ENCODE measurements at places on chromosomes 7 and 10.

GRCh38 chr10:100965820-100966219 lies 3.5 kb upstream of the SEMA4G start:
- peaks cover 27% of the 10 kb centered on the region for H3K36me3 ChIP-seq
- H3K4me3 ChIP-seq: no peak overlapping the region
- DNase-seq: no peak
- H3K4me1 ChIP-seq: peaks cover 15% of the 10 kb centered on the region
- H3K27me3 ChIP-seq: no peaks in the 10 kb centered on the region

DNA sequence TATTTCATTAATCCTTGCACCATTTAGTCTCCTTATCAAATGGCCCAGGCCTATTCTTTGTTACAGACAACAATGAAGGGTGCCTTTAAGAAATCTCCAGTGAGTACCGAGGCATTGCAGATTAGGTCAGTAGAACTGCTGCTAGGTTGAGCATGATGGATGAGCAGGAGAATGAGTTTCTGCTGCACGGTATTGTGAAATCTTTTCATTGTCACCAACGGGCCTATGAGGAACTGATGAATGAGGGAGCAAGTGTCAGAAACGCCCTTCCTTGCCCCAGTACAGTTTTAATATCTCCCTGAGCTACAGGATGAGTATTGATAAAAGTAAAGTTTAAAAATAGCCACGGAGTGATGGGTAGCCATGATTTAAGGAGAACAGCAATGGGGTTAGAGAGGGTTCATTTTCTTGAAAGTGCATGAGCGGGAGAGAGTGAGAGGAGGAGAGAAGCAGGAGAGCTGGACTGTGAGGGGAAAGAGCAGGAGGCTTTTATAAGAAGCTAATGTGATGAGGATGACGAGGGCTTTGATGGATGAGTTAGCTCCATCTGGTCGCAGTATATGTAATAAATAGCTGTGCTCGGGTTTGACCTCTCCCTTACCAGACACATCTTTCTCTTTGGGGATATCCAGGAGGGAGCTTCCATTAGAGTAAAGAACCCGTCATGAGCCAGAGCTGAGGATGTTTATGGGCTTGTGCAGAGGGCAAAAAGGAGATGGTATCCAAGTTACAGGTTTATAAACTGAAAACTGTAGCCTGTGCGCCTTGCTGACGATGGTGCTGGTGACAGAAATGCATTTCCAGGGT lies 526.1 kb downstream of the LRMDA start:
- H3K4me3 ChIP-seq: no peak overlapping the region
- no peak overlapping the region for H3K27ac ChIP-seq
- no peaks in the 10 kb centered on the region for H3K4me1 ChIP-seq
- no peaks in the 10 kb centered on the region for H3K27me3 ChIP-seq
- H3K36me3 ChIP-seq: no peaks in the 10 kb centered on the region

DNA sequence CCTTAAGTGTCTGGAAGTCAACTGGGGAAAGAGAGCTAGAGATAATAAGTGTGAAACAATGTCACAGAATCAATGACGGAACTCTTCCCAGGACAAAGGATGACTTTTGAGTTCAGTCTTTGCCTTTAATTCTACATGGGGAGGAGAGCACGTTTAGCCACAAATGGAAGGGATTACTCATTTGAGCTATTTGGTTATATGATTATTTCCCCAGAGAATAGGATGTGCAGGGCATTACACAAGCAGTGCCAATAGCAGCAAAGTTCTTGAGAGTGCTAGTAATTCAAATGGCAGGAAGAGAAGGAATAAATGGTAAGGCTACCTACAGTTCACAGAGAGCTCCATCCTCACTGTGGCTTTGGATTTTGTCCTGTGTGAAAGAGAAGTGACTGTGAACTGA lies 6.0 kb downstream of the EGFR start:
- no peaks in the 10 kb centered on the region for H3K27me3 ChIP-seq
- H3K4me1 ChIP-seq: peaks cover 77% of the 10 kb centered on the region
- H3K27ac ChIP-seq: peak overlapping the region; percentile 78
- no peaks in the 10 kb centered on the region for H3K36me3 ChIP-seq

GRCh38 chr10:122421742-122422141 lies 32.7 kb upstream of the ARMS2 start:
- peaks cover 24% of the 10 kb centered on the region for H3K4me1 ChIP-seq
- no peaks in the 10 kb centered on the region for H3K36me3 ChIP-seq
- H3K4me3 ChIP-seq: no peak overlapping the region

DNA sequence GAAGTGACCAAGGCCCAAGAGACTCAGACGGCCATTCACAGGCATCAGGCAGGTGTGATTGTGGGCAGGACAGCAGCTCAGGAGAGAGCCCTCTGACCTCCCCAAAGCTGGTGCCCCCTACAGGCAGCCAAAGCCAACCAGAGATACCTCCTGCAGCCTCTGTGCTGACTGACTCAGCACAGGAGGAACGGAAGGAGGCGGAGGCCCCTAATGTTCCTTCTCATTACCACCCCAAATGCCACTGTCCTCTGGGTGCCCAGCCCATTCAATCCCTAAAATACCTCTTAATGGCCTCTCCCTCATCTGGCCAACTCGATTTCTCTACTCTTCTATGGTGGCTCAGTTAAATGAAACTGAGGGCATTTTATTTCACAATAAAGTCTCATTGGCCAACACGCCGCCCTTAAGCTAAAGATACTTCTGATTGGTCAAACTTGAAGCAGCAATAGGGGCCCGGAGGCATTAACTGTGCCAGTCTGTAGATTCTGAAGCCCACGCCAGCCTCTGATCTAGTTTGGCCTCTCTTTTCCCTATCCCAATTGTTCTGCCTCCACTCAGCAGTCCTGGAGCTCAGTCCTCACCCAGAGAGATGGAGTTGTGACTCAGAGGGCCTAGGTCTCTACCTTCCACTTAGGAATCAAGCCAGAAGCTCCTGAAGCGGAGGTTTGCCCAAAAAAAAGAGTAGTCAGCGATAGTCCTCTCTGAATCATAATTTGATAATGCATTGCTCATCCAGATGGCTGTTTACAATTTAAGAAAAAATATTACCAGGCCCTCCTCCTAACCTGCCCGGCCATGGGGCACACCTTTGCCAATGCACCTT lies 1.2 kb downstream of the CYREN start:
- no peaks in the 10 kb centered on the region for H3K36me3 ChIP-seq
- peak overlapping the region; percentile 98 for H3K27ac ChIP-seq
- peaks cover 43% of the 10 kb centered on the region for H3K4me1 ChIP-seq

All from vagina (tissue), 2 donors.